Gastrocnemius medialis (tissue), 4 donors: ENCODE measurements at places on chromosomes 7 and 10.

GRCh38 chr10:34656661-34657060 is 158.4 kb downstream of the PARD3 start:
- no peak for DNase-seq

DNA sequence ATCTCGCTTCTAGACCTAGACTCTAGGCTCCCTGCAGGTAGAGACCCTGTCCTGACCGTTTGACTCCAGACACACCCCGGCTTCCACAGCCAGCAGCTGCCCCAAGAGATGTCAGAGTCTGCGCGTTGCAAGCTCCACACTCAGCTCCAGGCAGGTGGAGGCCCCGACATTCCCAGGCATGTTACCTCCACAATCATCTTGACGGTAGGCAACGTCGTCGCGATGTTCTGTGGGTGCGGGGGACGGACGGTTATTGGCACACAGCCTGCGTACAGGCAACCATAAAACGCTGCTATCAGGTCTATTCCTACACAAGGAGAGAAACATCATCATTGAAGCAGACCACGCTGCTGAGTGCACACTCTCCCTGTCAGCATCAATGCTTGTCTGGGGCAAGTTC is 213.2 kb downstream of the ZMYND11 start:
- no peak for DNase-seq

- DNase-seq, result no peak
These were observed 215.2 kb downstream of the FANK1 start for GRCh38 chr10:126111516-126111915.

DNA sequence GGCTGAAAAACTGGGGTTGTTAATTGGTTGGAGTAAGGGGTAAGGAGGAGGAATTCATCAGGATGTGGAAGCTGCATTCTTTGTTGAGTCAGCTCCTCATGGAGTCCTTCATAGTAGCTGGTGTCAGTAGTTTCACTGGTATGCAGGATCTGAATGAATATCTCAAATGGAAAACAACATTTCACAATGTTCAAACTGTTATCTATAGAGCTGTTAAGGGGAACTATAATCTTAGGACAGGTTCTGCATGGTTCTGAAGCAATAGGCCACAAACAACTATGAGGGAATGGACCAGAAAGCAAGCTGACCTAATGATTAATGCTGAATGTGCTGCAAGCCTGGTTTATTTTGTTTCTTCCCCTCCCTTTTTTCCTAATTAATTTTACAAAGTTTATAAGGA is 225.8 kb downstream of the IPMK start:
- no peak for DNase-seq

DNA sequence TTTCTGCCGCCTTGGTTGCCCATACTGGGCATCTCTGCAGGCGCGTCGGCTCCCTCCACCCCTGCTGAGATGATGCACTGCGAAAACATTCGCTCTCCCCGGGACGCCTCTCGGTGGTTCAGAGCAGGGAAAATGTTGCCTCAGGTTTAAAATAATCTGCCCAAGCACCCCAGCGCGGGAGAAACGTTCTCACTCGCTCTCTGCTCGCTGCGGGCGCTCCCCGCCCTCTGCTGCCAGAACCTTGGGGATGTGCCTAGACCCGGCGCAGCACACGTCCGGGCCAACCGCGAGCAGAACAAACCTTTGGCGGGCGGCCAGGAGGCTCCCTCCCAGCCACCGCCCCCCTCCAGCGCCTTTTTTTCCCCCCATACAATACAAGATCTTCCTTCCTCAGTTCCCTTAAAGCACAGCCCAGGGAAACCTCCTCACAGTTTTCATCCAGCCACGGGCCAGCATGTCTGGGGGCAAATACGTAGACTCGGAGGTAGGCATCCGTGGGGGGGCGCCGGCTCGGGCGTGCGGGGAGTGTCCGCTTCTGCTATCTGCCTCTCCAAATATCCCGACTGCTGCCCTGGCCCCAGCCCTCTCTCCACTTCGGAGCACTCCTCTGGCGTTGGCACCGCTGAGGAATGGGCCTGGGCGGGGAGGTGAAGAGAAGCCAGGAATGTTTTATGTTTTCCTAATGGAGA is at the start of gene CAV1:
TSS of gene CAV1 (plus strand) at position 428 of the 689 bp plus-strand sequence. CDS start at position 455, 27 bp downstream.
- DNase-seq, result peak; percentile 58

DNA sequence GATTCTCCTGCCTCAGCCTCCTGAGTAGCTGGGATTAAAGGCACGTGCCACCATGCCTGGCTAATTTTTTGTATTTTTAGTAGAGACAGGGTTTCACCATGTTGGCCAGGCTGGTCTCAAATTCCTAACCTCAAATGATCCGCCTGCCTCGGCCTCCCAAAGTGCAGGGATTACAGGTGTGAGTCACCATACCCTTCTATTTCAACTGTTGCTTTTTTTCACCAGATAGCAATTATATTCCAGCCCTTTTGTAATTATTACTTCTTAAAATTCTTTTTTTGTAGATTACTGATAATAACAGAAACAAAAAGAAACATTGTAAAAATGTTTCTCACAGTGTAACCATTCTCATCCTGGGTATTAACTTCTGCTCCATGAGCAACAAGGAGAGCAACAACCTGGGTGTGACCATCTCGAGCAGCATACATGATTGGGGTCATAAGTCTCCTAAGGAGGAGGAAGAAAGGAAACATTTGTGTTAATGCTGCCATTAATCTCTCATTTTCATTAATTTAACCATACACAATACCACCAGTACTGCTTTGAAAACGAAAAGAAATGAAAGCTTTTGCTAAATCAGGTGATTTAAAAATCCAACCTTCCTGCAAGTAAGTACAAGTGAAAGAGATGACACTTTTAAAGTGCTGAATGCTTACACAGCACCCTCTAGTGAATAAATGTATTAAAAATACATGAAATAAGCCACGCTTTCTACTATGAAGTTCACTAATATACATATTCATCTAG is 41.8 kb downstream of the ASZ1 start:
- no peak for DNase-seq

GRCh38 chr7:11760372-11760771 is 71.6 kb downstream of the THSD7A start:
- DNase-seq, result no peak

DNA sequence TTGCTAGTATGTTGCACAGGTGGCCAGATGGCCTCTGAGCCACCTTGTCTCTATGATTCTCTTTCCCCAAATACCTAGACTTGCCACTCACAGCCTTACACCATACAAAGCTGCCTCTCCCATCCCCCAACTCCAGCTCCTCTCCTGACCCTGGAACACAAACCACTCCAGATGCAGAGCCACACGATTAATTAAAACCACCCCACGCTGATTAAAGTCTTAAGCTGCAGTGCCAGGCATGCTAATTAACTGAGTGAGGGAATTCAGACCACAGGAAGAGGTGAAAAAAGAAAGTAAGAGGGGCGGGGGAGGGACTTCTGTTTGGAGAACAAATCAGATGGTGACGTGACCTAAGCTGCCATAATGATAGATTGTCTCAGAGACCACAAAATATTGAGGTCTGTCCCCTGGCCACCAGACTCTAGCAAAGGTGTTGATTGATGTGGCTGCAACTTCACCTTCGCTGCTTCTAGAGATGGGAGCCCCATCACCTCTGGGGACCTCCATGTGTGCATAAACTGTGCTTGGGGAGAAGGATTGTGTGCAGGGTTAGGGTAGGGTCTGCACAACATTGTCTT is 331.3 kb downstream of the PLXNA4 start:
- DNase-seq, result no peak

- DNase-seq, result no peak
These were observed 102.0 kb upstream of the INSYN2A start for GRCh38 chr10:127298381-127298780.

DNA sequence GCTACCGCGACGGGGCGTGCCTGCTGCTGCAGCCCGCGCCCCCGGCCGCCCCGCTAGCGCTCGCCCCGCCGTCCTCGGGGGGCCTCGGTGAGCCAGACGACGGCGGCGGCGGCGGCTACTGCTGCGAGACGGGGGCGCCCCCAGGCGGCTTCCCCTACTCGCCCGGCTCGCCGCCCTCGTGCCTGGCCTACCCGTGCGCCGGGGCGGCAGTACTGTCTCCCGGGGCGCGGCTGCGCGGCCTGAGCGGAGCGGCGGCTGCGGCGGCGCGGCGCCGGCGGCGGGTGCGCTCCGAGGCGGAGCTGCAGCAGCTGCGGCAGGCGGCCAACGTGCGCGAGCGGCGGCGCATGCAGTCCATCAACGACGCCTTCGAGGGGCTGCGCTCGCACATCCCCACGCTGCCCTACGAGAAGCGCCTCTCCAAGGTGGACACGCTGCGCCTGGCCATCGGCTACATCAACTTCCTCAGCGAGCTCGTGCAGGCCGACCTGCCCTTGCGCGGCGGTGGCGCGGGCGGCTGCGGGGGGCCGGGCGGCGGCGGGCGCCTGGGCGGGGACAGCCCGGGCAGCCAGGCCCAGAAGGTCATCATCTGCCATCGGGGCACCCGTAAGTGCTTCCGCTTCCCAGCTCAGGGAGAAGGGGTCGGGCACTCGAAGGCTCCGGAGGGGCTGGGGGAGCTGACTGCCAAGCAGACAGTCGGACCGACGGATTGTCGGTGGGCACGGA is 761 bp downstream of the PTF1A start:
- DNase-seq, result no peak

GRCh38 chr7:77475181-77475580 is 59.0 kb upstream of the GSAP start:
- no peak for DNase-seq

GRCh38 chr10:109114579-109114978 is 808.7 kb downstream of the XPNPEP1 start:
- DNase-seq, result no peak

DNA sequence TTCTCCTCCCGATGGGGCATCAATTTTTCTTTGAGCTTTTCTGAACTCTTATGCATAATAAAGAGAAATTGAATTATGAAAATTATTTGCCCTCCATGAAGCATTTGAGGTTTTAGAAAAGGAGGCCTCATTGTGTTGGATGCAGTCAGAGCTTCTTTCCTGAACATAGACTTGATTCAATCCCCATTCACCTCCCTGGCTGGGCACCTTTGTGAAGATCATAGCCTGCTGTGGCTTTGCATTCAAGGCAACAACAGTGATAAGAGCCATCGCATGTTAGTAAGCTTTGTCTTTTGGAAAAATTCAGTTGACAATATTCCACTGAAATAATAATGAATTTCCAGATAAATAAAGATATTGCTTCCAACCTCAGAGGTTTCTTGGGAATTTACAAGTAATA is 87.1 kb downstream of the TRIL start:
- no peak for DNase-seq

- no peak for DNase-seq
These were observed 5.7 kb upstream of the GOT1 start for GRCh38 chr10:99435986-99436638.

DNA sequence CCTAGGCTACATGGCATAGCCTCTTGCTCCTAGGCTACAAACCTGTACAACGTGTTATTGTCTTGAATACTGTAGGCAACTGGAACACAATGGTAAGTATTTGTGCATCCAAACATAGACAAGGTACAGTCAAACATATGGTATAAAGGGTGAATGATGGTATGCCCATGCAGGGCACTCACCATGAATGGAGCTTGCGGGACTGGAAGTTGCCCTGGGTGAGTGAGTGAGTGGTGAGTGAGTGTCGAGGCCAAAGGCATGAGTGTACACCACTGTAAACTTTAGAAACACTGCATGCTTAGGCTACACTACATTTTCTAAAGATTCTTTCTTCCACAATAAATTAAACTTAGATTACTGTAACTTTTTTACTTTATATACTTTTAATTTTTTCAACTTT is 165.7 kb downstream of the PARD3 start:
- no peak for DNase-seq

DNA sequence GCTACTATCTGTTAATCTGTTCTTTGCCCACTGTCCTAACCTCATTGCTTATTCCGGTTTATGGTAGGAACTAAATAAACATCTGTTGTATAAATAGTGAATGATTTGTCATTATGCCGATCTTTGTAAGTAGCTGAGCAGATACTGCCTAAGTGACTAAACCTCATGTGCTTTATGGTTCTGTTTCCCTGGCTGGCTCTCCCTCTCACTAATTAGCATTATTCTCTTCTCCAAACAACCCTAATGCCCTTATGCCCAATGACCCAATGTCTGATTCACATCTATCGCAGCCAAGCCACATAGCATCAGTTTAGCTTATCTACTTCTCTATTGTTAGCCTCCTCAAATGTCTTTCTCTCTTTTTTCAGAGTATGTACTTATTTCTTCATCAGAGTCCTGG is 462.3 kb upstream of the POT1 start:
- DNase-seq, result no peak

DNA sequence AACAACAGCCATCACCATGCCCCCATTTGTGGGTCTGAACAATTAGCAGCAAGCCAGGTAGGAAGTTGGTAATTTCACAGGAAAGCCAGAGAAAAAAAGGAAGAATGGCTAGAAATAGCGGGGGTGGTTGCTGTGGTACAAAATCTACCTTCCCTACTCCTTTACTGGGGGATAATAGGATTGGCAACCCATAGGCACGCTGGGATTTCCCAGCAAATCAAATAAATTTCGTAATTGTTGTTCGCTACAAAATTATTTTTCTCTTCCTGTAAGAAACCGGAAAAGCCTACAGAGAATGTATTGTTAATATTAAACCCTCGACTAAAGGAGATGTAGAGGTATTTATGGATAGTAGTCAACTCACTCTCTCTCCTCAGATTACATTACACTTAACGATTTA is 123.9 kb downstream of the DOCK4 start:
- DNase-seq, result no peak

DNA sequence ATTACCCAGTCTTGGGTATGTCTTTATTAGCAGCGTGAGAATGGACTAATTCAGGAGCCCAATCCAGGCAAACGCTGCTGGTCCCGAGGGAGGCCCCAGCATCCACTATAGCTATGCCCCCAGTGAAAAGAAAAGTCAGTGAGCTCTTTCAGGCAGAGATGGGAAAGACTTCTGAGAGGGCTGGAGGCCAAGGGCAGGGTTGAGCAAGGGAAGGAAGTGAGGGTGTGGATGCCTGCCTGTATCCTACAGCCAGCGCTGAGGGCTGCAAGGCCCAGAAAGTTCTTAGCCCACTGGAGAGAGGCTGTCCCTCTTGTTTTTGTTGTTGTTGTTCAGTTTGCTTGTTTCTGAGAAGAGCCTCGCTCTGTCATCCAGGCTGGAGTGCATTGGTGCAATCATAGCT is 261.6 kb downstream of the ZEB1 start:
- no peak for DNase-seq

DNA sequence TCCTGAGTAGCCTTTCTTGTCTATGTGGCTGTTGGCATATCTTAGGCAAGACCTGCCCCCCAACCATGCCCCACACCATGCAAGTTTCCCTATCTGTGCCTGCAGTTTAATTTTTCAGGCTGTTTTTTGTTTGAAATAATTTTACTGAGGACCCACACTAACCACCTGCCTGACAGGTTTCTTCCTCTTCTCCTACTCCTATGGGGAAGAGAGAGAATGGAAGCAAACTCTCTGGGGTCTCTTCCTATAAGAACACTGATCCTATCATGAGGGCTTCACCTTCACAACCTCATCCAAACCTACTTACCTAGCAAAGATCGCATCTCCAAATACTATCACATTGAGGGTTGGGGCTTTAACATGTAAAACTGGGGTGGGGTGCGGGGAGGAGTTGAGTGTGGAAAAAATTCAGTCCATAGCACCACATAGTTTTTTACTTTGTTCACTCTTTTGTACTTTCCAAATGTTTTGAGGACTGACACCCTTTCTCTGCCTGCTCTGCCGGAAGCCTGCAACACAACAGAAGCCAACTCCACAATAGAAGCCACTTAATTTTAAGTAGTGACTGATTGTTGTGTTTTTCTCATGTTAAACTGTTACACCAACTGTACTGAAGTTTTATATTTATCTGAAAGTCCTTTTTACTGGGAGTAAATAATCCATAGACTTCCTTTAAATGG is 67.2 kb upstream of the CSTF2T start:
- DNase-seq, result no peak

GRCh38 chr10:106424981-106425380 is 739.5 kb downstream of the SORCS1 start:
- DNase-seq, result no peak
